Right renal pelvis (tissue), 4 donors: ENCODE measurements at places on chromosomes 12 and 14. TPM values are rescaled to one million over a fixed set of nuclear protein-coding genes. Genes with fewer than 3 reads are reported as not detected.

The STXBP6 gene
- polyA plus RNA-seq: 8.2 TPM

The AMHR2 gene
- polyA plus RNA-seq: 0.54 TPM

The GPRC5D gene
- polyA plus RNA-seq: 0.51 TPM

The GDF3 gene
- 0.96 TPM for polyA plus RNA-seq

The MAP1LC3B2 gene
- polyA plus RNA-seq: 7.9 TPM

The OASL gene
- polyA plus RNA-seq: 0.13 TPM

The TESPA1 gene
- polyA plus RNA-seq: 0.18 TPM

The OAS1 gene
- polyA plus RNA-seq: 13.8 TPM

The MYF6 gene
- polyA plus RNA-seq: not detected

The NINJ2 gene
- 1.4 TPM for polyA plus RNA-seq

The TRPV4 gene
- 12.0 TPM for polyA plus RNA-seq
